ENCODE measurements at places on chromosomes 5 and 9.

DNA sequence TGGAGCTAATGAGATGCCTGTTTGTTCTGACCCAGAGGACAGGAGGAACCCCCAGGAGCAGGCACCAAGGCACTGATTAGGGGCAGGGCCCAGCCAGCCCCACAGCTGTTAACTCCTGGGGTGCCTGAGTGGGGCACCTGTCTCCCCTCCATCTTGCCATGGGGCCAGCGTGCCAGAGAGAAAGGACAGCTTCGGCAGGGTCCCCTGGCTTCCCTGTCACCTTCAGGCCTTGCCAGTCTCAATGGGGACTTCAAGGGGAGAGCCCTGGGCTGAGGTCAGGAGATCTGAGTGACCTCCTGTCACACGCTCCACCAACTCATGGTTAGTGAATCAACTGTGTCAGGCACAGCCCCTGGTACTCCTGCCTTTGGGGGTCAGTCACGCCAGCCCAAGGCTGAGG, 152.7 kb upstream of the MVB12B start:
- DNase-seq, result no peak

DNA sequence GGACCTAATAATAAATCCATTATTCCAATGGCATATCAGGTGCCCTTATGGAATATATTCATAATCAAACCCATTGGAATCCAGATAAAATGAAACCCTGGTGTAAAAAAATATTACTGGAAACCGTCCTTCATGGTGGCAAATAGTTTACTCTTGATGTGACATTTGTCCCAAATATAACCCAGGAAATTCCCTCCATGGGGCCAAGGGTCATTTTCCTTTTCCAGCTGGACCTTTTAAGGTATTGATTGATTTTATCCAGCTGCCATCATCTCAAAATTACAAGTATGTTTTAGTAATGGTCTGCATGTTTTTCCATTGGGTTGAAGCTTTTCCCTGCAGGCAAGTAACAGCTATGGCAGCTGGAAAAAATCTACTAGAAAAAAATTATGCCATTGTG, 8.4 kb upstream of the UGT3A1 start:
- DNase-seq, result no peak

DNA sequence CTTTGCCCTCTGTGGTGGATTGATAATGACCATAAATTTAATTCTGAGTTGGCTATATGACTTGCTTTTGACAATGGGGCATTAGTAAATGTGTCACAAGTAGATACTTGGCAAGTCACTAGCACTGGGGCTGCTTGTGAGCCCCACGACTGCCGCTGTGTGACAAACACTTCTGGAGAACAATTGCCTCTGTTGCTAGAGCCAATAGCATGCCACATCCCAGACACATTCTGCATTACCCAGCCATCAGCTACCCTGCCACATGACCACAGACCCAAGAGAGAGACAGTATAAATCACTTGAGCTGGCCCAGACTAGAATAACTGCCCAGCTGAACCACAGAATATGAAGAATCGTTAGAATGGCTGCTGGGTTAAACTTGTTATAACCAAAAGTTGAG, 753.2 kb upstream of the DMAC1 start:
- DNase-seq, result no peak

- DNase-seq, result no peak
Observed at GRCh38 chr5:119614838-119615237, 14.5 kb upstream of the FAM170A start.

GRCh38 chr9:2655411-2655901, 33.9 kb downstream of the VLDLR start:
- DNase-seq, result peak; percentile 97

- no peak for DNase-seq
Observed at GRCh38 chr5:168985454-168985853, 315.5 kb downstream of the SLIT3 start.

DNA sequence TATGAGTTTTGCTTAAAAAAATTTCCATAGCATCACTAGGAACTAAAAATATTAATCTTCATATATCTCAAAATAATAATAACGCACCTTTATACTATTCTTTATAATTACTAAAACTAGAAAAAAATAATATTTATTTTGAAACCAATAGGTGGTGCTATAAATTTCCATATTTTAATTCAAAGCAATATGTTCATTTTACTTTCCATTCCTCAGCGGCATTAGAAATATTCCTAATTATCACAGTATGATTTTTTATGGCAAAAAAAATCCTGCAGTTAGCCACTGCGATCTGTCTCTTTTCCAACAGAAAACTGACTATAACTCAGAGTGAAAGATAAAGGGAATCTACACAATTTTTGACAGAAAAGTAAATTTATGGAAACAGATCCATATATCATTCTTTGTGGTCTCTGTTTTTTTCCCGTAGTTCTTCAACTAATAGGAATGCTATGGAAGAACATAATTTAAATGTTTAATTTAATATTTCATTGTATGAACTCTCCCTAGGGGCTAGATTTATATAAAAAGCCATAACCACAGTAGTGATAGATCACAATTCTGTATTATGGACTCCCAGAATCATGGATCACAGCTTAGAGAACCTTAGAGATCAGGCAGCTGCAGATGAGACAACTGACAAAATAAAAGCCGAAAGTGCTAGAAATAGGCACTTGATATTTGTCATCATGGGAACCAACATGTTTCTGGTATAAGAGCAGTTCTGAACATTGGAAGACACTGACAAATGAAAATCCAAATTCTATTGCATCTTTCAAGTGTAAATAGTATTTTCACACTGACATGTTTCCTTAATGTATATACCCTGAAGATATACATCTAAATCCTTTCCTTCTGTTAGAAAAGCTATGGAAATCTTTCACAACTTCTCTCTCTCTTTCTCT, 167.7 kb upstream of the MPDZ start:
- no peak for DNase-seq

DNA sequence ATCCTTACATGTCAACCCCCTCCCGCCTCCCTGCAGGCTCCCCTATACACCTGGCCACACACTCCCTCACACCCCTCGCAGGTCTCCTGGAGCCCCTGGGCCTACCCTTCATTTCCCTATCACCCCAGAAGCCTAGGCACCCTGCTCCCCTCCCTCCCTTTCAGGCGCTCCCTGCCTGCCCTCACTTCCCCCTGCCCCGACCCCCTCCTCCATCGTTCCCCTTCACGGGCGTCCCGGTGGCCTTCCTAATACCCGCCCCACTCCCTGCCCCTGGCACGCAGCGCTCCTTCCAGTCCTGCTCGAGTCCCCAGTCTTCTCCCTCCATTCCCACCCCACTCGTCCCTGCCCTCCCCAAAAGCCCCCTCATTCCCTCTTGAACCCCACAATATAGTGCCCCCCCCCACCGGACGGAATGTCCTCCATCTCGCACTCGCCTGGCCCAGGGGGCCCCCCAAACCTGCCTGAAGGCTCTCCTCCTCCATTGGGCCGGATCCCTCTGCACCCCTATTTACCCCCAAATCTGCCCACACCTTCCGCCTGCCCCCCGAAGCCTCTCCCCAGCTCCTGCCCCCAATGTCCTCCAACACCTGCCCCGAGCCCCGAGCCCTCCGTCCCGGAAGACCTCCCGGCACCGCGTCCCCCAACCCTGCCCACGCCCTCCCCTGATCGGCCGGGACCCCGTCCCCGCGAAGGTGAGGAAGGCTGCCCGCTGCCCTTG, 746 bp downstream of the STRBP start:
- no peak for DNase-seq

DNA sequence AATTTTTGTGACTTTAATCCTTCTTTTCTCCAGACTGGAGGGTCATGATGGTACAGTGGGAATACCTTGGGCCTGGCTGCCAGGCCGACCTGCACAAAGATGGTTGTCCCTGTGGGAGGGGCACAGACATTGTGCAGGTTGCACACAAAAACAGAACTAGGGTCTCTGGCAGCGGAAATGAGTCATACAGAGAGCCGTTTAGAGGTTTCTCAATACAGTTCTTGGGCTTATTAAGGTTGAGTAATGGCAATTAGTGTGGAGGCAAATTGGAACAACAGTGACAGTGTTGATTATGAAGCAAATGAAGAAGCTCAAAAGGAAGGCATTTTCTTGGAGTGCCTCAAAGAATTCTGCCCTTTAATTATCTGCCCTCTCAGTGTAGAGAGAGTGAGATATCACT, 173.6 kb downstream of the TENT4A start:
- DNase-seq, result no peak

DNA sequence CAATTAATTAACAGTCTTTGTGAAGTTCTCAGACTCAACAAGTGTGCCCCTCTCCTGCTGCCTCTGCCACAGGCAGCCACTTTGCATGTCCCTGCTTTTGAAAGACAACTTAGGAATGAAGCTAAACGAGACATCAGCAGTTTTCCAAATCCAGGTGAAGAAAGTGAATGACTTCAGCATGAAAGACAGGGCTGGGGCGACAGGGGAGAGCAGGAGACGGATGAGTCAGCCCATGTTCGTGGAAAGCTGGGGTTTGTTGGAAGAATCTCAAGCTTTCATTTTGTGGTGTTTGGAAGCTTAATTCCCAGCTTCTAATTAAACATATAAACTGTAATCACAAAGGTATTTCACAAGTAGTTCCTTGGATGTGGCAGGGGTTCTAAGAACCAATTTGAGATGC, 207.8 kb upstream of the MAP3K1 start:
- DNase-seq, result no peak

- no peak for DNase-seq
Observed at GRCh38 chr9:70551801-70552200, 137.3 kb upstream of the KLF9 start.

DNA sequence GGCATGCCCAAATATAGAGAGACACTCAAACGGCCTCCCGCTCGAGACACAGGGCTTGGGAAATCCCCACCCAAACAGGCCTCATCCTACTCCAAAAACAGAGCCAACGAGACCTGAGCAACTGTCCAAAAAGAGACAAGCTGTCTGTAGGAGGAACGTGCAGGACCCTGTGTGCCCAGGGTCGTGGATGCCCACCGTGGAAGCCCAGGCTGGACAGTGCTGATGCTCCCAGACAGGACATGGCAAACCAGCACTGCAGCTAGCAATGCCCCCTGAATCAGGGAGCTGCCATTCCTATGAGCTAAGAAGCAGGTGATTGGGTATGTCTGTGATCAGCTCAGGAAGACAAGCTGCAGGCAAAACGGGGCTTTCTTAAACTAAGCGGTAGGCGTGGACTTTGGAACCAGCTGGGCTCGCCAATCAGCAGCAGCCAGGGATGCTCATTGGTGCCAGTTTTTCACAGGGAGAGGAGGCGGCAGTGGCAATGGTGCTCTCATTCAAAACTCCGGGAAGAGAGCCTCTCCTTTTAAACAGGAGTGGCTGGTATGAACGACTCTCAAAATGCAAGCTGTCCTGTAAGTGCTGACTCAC, 113.1 kb upstream of the IRX2 start:
- DNase-seq, result no peak

DNA sequence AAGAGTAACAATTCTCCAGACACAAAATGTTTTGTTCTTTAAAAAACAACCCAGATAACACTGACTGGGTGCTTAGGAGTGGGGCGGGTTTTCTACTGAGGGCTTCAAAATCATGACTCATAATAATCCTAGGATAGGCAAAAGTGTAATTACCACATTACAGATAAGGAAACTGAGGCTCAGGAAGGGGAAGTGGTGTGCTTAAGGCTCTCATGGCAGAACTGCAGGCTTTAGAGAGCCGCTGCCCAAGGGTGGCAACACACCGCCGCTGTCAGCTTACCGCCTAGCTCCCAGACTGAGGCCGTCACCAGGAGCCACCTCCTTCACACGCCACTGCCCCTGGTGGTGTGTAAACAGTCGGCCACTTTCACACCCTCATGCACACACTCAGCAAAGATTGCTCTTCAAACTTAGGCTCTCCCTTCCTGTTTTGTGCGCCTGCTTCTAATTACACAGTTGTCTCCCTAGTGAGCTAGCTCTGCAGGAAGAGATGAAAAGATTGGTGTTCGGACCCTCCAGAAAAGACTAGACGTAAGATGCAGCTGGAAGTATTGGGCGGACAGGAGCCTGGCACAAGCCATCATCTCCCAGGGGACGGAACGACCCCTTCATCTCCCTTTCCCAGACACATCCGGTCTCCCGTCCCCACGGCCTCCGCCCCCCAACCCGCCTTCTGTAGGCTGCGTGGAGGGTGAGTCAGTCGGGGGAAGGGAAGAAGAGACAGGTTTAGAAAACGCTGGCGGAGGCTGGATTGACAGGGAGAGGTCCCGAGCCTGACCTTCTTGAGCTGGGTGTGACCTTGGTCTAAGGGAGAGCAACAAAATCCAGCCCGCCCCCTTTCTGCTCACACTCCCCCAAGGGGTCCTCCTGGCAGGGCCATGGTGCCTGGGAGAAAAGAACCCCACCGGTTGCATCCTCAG, 162.7 kb downstream of the SYK start:
- no peak for DNase-seq

DNA sequence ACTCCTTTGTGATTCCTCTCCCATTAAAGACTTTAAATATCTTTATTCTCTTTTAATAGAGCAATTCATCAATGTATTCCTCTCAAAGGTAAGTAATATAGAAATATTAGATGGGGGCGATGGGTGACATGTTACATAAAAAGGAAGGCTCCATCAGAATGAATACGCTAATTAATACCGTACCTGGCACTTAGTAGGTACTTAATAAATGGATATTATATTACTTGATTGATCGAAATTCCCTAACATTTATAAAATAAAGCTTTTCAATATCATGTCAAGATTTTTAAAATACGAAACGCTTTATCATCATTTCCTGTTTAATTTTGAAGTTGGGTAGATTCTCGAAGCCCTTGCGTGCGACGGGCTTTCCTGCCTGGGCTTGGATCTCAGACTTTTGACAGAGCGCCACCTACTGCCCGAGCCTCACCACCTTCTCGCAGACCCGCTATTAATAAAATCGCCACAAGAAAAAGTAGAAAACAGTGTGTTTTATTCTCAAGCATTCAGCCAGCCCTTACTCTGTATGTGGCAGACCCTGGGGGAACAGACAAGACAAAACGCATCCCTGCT, 99.4 kb downstream of the C5orf15 start:
- peak; percentile 73 for DNase-seq

All from fibroblast of mammary gland (primary cell).